ENCODE measurements at places on chromosomes 11 and 22. TPM values are rescaled to one million over a fixed set of nuclear protein-coding genes. Genes with fewer than 3 reads are reported as not detected.

DNA sequence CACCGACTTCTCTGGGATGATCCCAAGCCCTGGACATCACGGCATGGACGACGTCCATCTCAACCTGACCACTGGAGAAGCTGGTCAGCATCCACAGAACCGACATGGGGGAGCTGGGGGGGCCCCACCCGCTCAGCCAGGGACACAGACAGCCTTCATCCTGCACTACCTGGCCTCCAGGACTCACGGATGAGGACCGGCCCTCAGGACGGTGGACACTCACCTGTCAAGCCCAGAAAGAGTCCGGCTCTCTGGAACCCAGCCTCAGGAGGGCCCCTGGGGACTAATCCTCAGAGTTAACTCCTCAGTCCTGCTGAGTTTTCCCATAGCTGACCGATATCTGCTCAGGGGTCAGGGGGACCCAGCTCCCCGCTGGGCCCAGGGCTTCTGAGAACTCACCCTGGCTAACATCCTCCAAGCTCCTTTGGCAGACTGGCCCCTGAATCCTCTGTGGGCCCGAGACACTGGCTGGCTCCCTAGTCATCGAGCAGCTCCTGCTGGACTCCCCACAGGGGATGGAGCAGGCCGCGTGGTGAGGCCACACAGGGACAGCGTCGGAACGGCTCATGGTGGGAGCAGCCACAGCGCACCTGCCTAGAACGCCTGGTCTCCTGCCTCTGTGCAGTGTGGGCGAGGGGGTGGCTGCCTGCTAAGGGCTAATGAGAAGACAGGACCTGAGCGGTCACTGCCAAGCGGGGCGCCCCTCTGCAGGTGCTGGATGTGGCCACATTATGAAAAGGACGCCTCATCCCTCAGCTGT is 649.2 kb downstream of the BRD1 start:
- no peak for DNase-seq

GRCh38 chr11:95922099-95922498 is 1.8 kb downstream of the MTMR2 start:
- no peak for DNase-seq

DNA sequence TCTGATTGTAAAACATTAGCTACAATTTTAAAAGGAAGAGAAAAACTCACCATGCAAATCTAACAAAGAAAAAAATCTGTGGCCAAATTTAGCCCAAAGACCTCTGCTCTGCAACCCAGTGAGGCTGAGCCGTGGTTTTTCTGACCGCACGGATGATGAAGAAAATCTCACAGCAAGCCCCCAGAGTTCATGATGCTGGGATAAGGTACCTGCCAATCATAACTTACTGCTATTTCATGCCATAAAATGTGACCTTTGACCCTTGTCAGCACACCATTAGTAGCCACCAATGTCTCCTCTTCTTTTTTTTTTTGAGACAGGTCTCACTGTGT is 11.1 kb downstream of the CERK start:
- DNase-seq: no peak

DNA sequence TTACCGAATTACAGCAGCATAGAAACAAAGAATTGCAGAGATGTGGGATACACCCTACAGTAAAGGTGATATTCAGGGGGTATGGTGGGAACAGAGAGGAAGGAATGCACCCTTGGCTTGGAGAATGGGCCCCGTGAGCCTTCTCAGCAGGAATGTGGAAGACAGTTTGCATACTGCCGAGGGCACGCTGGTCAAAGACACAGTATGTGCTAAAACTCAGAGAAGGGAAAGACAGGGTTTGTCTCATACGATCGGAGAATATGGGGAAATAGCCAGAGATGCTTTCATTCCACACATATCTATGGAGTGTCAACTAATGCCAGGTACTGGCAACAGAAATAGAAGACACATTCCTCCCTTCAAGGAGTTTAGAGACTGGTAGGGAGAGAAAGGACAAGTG is 36.9 kb downstream of the UBASH3B start:
- DNase-seq: no peak

DNA sequence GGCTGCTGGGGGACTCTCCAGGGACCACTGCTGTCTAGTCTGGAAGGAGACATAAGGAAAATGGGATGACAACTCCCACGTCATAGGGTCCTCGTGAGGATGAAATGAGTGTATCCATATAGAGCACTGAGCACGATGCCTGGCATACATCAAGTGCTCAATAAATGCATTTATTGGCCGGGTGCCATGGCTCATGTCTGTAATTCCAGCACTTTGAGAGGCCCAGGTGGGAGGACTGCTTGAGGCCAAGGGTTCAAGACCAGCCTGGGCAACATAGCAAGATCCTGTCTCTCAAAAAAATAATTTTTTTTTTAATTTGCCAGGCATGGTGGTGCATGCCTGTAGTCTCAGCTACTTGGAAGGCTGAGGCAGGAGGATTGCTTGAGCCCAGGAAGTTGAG is 12.2 kb upstream of the TPST2 start:
- DNase-seq: no peak

DNA sequence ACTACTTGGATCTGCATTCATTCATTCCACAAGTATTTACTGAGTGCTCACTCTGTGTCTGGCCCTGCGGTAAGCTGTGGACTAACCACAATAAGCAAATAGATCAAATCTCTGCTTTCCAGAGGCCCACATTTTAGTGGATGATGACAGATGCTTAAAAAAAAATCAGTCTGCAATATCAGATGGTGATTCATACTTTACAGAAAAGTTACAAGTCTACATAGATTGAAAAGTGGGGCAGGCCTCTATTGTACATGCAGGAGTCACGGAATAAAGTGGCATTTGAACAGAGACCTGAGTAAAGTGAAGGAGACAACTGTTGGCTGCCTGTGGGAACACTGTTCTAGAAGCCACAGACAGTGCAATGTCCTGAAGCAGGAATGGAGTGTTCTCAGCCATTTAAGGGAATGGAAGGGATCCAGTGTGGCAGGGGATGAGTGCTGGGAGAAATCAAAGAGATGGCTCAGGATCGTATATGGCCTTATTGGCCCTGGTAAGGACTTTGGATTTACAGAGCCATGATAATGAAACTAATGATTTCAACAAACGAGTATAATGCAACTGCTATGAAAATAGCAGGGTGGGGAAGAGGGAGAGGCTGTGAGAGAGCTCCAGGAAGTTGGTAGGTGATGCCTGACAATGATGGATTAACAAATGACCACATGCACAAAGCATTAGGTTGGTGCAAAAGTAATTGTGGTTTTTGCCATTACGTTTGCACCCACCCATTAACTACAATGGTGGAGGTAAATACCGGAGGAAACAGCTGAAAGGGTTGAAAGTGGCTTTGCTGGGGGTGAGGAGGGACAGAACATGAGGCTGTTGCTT is 31.1 kb downstream of the TMEM45B start:
- no peak for DNase-seq

- no peak for DNase-seq
These were observed 4.9 kb downstream of the RGL4 start for GRCh38 chr22:23695571-23696325.

GRCh38 chr11:119051440-119052162 is 5.4 kb downstream of the HYOU1 start:
- DNase-seq: no peak

GRCh38 chr11:128146926-128147605 is 440.3 kb downstream of the ETS1 start:
- no peak for DNase-seq

DNA sequence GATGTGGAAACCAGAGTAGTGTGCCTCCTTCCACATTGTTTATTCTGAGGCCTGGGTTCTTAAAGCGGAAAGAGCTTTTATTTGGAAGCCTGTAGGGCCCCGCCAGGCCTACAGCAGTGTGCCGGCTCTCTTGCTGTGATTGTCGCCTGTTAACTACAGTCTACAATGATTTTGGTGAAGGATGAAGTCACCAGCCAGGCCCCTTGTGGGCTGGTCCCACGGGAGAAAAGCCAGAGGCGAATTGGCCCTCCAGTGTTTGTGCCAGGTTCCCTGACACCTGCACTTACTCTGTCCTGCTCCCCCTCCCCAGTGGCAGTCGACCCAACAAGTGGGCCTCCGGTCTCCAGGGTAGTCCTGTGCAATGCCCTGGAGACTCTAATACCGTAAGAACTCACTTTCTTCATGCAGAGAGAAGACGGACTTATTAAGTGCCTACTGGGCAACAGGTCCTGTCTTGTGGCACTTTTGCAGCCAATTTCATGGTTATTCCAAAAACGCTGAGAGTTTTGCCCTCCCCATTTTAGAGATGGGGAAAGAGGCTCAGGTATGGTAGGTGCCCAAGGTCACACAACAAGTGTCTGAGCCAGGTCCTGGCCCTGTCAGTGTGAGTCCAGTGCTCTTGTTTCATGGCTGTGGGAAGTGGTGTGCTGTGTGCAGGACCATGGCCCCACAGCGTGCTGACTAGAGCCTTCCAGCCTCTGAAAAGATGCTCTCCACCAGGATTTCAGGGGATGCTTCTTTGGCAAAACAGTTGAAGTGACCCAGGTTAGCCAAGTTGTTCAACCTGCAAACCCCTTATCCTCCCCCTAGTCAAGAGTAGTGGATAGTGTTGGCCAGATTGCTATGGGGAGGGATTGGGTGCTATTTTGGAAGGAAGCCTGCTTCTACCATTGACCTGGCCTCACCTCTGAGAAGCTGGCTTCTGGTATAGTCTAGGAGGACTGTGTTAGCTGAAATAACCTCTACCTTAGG is 1.4 kb downstream of the MICAL2 start:
- DNase-seq: peak; percentile 65

- DNase-seq: no peak
These were observed 46.5 kb downstream of the SEZ6L start for GRCh38 chr22:26215736-26216135.

GRCh38 chr11:118430956-118431355 is 5.3 kb upstream of the KMT2A start:
- DNase-seq: no peak

GRCh38 chr11:9747828-9748227 is 84.0 kb downstream of the SWAP70 start:
- no peak for DNase-seq

DNA sequence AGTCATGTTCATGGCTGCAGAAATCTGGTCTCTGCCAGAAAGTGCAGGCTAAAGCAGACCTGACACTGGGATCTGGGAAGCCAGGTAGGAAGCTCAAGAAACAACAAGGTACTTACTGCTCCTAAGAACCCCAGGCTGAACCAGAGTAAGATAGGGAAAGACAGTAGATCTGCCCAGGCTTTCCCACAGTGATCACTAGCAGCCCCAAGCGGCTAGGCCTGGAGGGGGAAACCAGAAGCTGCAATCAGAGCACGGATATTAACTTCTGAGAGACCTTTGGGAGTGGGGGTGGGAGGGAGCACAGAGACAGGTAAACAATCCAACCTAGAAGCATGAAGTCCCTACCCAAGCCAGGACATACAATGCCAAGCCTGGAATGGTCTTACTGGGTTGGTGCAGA is 135.2 kb upstream of the C11orf58 start:
- DNase-seq: no peak

DNA sequence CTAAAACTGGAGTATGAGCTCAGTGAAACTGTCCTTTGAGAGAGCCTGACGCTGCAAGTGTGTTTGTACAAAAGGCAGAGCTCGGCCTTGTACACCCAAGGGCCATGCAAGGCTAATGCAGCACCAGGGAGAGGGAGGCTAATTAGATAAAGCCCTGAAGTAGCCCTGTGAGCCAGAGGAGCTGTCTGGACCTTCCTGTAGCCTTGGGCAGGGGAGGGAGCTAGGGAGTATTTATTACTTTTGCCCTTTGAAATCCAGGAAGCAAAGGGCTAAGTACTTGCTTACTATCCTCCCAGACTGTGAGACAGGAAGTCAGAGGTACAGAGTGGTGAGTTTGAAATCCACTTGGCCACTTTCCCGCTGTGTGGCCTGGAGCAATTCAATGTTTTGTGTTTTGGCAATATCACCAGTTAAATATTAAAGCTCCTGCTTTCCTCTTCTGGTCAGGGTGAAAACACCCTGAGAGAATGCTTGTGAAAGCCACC is 10.2 kb upstream of the LDHA start:
- DNase-seq: peak; percentile 73

GRCh38 chr11:111331711-111332479 is 33.5 kb downstream of the POU2AF3 start:
- peak; percentile 68 for DNase-seq

DNA sequence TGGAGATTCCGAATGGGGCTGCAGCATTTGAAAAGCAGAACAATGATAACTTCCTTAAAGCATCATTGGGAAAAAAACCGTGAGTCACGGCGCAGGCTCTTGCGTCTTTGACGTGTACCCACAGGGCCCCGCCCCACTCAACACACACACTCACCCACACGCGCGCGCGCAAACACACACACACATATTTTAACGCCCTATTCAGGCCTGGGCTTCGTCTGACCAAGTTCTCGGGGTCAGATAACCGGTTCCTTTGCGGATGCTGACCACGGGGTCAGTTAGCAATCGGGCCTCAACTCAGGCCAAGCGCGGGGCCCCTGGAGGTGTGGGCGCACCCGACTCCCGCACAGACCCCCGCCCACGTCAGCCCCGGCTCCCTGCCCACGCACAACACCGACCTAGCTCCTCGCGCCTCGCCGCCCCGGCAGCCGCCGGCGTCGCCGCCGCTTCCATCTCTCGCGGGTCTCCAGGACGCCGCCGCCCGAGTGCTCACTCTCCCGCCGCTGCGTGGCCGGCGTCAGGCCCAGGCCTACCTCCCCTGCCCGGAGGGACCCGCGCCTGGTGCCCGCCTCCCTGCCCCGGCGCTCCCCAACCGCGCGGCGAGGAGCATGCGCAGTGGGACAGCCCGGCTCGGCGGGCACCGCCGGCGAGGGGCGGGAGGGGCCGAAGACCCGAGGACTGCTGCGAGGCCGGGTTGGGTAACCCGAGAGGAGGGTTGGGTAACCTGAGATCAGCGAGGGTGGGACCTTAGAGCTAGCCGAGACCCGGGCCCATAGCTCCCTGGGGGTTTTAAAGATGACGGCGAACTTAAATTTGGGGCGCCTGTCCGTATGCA is at the start of gene SLC36A4:
SLC36A4 (minus strand) TSS at position 612 of the 835 bp plus-strand sequence; CDS start at position 453, 159 bp downstream.
- peak; percentile 96 for DNase-seq

DNA sequence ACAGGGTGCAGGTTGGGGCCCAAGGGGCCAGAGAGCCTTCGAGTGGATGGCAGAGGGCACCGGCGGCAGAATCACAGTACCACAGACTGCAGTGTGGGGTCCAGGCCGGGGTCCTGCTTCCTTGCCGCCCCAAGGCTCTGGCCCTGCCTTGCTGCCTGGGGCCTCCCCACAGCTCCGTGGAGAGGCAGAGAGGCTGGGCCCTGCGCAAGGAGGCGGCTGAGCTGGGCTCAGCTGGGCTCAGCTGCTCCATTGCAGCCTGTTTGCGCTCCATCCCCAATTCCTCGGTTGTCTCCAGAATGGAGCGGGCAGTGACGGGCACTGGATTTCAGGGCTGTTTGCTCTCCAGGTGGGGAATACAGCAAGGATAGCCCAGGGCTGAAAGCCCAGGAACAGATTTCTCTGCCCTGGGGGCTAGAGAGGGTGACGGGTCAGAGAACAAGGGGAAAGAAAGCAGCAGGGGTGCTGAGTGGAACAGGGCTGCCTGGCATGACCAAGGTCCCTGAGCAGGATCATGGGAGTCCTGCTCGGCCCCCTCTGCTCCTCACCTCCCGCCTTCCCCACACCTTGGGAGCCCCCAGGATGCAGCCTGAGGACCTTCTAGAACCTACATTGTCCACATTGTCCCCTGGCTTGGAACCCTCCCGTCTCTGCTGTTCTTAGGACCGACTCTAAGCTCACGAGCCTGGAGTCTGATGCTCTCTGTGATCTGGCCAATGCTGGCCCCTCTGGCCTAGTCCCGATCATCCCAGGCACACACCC is 18.9 kb downstream of the MRGPRG start:
- peak; percentile 54 for DNase-seq

OR5A1 gene
- not detected for total RNA-seq

RFPL2 gene
- not detected for total RNA-seq

CD3E gene
- 5.2 TPM for total RNA-seq

OR8K3 gene
- total RNA-seq: not detected

MS4A15 gene
- not detected for total RNA-seq

PLEKHA7 gene
- total RNA-seq: 9.9 TPM

LRRC32 gene
- 174 TPM for total RNA-seq
